ENCODE measurements at places on chromosomes 6 and 20.

DNA sequence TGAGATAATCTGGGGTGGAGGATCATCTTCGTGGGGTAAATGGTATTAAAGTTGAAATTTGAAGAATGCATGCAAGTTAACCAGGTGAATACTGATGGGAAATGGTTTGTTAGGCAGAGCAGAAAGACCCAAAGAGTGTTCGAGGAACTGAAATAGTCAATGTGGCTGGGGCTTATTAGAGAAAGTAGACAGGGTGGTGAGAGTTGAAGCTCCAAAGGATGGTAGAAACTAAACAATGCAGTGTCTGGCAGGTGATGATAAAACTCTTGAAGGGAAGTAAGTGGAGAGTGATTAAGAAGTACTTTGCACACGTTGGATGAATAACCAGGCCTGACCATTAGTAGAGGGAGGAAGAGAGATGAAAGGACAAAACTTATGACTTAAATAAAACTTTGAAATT, 39.8 kb upstream of the CENPW start:
- DNase-seq: no peak

DNA sequence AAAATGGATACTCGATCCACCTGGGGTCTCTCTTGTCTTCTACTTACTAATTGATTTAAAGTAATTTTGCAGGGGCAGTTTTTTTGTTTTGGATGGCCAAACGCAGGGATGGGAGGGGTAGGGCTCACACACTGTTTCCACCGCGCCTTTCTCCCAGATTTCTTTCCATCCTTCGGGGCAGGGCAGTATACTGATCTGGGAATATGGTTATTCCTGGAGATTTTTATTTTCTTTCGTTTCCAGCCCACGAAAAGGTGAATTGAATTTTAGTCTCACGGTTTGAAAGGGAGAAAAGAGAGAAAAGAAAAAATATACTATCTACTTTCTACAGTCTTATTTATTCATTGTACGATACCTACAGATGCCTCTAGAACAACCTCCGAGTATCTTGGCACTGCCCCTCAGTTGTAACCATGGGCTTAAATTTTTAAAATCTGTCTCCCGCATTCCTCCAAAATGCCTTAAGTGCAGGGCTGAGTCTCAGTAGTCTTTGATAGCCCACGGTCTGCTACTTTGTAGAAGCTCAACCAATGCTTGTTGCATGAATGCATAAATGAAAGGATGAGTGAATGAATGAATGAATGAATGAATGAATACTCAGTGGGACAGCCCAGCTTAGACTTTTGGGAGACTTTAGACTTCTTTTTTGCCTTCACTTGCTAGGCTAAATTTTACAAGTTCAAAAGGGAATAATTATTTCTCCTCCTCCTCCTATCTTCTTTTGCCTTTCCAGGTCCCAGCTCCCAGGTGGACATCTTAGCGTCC, 18.1 kb upstream of the TRIM27 start:
- no peak for DNase-seq

GRCh38 chr6:10217111-10217510, 197.8 kb downstream of the TFAP2A start:
- no peak for DNase-seq

DNA sequence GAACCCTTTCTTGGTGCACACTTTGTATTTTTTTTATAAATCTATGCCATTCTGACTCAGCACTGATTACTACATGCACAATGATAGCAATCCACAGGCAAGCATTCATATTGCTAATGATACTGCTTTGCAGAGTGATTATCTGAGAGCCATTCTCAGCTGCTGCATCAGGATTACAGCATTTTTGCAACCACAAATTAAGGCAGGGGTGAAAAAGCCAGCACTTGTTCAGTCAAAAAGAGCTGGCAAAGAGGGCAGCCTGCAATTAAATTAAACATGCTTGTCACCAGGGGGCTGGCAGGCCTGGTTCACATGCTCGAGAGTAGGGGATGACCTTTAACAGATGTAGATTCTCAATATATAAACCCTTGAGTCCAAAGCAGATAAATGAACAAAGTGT, 40.7 kb upstream of the SLC17A4 start:
- no peak for DNase-seq

GRCh38 chr6:4802312-4802935, 26.2 kb downstream of the CDYL start:
- DNase-seq: no peak

- DNase-seq: no peak
Measured at GRCh38 chr6:41939848-41940758, 1.5 kb downstream of the CCND3 start.

DNA sequence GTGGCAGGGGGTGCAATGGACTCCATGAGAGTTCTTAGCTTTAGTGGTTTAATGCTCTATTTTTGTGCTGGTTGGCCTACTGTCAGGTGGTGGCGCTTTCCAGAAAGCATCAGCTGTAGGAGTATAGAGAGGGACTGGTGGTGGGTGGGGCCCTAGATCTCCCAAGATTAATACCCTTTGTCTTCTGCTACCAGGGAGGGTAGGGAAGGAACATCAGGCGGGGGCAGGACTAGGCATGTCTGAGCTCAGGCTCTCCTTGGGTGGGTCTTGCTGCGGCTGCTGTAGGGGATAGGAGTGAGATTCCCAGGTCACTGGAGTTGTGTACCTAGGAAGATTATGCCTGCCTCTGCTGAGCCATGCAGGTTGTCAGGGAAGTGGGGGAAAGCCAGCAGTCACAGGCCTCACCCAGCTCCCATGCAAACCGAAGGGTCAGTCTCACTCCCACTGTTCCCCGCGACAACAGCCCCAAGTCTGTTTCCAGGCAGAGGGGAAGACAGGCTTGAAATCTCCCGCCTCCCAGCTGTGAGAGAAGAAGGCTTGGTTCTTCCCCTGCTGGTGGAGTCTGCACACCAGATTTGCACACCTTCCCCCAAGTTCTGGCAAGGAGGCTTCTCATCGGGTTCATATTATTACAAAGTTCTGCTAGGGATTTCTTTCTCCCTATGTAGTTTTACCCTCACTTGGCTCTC, 46.7 kb upstream of the PKIB start:
- no peak for DNase-seq

GRCh38 chr20:63282946-63283345, 10.0 kb upstream of the COL20A1 start:
- DNase-seq: no peak

DNA sequence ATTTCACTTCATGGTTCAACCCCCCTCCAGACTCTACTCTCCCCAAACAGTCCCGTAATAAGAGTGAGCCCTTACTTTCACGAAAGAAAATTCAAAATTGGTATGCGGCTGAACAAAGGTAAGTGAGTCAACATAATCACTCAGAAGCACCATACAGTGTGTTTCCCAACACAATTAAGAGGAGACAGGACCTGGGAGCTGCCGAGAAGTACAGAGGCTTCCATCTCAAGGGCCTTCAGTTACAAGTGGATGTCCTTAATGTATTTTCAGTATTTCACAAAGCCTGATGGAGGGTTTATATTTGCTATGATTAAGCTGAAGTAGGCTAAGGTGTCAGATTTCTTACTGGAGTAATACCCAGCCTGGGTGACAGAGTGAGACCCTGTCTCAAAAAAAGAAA, 51.1 kb downstream of the MYO6 start:
- no peak for DNase-seq

DNA sequence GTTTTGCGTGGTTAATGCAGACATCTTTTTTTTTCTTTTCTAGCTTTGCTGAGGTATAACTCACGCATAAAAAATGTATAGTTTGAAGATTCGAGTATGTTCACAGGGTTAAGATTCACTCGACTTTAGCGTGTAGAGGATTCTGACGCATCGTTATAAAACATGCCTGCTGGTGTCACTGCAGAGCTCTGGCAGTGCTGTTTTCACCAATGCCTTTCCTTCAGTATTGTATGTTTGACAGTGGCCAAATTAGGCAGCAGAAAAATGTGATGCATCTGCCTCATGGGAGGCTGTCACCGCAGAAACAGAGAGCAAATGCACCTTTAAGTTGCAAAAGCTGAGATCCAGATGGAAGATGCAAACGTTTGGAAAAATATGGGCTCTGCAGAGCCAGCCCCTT, 18.0 kb upstream of the SIRPB2 start:
- no peak for DNase-seq
